Mesothelial cell of epicardium (in vitro differentiated cells): ENCODE measurements at places on chromosomes 3 and 15. TPM values are rescaled to one million over a fixed set of nuclear protein-coding genes. Genes with fewer than 3 reads are reported as not detected.

The SLC6A20 gene
- 0.27 TPM in 1 of 3 replicates, not detected in the others for total RNA-seq

The UCN2 gene
- 0.22 to 0.60 TPM (median 0.57 TPM) in 3 replicates for total RNA-seq

- no peak for DNase-seq
These were observed 175.0 kb downstream of the OPA1 start for GRCh38 chr3:193768070-193768394.

- DNase-seq, result no peak
These were observed 71.3 kb downstream of the CLSTN2 start for GRCh38 chr3:140006331-140006730.

DNA sequence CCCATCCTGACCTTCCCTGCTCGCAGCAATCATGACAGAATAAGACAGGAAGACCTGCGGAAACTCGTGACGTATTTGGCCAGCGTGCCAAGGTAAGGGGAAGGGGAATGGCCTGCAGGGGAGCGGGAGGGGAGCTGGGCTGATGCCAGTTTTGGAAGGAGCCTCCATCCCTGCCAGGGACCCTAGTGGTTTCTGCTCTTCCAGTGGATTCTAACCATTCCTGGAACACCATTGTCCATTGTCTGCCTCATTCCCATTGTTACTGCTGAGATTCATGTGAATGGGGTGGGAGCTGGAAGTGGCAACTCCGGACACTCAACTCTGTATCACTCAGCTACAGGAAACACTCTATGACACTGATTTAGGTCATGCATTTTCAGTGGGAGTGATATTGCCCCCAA, 242.9 kb upstream of the ROPN1 start:
- no peak for DNase-seq

DNA sequence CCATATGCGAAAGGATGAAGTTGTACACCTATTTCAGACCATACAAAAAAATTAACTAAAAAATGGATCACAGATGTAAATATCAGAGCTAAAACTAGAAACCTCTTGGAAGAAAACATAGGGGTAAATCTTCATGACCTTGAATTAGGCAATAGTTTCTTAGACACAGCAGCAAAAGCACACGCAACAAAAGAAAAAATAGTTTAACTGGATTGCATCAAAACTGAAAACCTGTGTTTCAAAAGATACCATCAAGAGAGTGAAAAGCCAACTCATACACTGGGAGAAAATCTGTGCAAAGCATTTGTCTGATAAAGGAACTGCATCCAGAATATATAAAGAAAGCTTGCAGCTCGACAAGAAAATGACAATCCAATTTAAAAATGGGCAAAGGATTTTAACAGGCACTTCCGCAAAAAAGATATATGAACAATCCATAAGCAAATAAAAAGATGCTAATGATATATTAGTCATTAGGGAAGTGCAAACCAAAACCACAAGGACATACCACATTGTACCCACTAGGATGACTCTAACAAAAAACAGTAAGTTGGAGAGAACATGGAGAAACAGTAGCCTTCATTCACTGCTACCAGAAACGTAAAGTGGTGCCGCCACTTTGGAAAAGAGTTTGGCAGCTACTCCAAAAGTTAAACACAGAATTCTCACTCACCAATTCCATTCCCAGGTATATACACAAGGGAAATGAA, 263.1 kb downstream of the ADAMTS17 start:
- DNase-seq, result no peak
